ENCODE measurements at places on chromosomes 4 and X.

- DNase-seq: no peak
Measured at GRCh38 chrX:72057331-72057730, 74.4 kb downstream of the RTL5 start.

GRCh38 chr4:111128327-111128726 lies 505.4 kb upstream of the PITX2 start:
- DNase-seq: no peak

DNA sequence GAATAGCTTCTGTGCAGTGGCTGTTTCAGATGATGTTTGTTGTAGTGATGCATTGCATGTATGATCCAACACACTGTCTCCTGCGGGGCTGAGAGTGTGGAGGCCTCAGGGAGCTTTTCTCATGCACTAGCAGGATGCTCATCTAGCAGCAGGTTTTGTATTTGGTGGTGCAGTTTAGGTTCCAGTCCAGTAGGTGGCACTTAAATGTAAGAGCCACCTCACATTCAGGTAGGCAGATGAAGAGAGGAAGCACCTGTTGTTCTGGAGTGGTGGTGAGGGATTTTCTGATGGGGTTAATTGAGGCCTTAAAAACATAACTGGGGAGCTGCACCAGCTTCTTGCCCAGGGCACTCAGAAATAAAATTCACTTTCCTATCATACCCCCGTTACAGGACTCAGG lies 300.9 kb downstream of the SPIN4 start:
- no peak for DNase-seq

DNA sequence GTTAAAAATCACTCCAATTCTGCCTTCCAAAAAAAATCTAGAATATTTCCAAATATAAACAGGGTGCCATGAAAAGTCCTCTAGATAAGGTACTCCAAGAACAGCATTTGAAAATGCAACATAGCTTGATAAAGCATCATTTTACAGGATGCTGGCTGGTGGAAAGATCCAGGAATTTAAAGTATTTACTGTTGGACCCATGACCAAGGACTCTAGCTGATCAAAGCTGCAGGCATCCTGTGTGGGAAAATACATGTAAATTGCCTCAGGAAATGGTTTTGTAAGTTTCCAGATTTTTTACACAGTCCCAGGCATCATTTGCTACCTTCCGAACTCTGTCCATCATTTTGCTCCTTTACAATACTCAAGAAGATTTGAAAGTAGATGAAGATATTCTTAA lies 164.4 kb downstream of the GRIA3 start:
- DNase-seq: no peak

- no peak for DNase-seq
Measured at GRCh38 chr4:89781321-89781720, 55.6 kb downstream of the SNCA start.
